Breast epithelium (tissue), 4 donors: ENCODE measurements at places on chromosomes 4 and X. TPM values are rescaled to one million over a fixed set of nuclear protein-coding genes. Genes with fewer than 3 reads are reported as not detected.
A peak's percentile ranks its signal among the peaks of the same experiment; 100 is the strongest.

DNA sequence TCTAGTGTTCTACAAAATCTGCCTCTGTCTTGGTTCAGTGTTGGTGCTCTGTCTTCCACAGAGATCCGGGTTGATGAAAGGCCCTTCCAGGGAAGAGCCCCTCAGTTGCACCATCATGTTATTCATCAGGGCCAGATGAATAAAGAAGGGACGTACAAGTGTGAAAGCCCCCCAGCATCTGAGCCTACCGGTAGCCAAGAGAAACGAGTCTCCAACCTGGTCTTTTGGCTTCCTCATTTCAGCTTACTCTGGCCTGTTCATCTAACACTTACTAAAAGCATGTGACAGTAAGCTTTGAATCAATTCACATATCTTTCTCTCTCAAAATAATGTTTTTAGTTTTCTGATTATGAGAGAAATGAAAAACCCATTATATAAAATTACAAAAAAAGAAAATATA, 19.2 kb downstream of the MEPE start:
- DNase-seq = no peak
- H3K36me3 ChIP-seq = no peaks in the 10 kb centered on the region
- no peaks in the 10 kb centered on the region for H3K4me1 ChIP-seq
- H3K4me3 ChIP-seq = no peak overlapping the region
- H3K27me3 ChIP-seq = no peaks in the 10 kb centered on the region

- H3K36me3 ChIP-seq = no peaks in the 10 kb centered on the region
- H3K4me1 ChIP-seq = no peaks in the 10 kb centered on the region
- no peak overlapping the region for H3K4me3 ChIP-seq
- H3K27ac ChIP-seq = no peak overlapping the region
- DNase-seq = no peak
- no peaks in the 10 kb centered on the region for H3K27me3 ChIP-seq
These were observed 1491.6 kb downstream of the TECRL start for GRCh38 chr4:62917649-62918048.

Gene MAOB
- total RNA-seq = 43.7 TPM

DNA sequence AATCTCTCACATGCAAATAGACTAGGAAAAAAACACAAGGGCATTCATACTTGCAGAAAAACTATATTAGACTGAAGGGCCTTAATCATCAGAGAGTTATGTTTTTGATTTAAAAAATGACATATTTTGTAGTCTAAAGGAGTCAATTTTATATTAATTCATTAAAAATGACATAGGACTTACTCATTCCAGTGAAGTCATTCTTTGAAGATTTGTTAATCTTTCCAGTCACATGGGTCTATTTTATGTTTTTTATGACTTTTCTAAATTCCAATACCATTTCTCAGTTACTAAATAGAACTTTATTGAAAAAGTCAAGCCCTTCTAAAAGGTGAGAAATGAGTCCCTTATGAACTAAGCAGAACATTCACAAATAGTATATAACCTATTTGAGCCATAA, 743.8 kb upstream of the INTU start:
- no peak overlapping the region for H3K27ac ChIP-seq
- H3K27me3 ChIP-seq = no peaks in the 10 kb centered on the region
- no peaks in the 10 kb centered on the region for H3K36me3 ChIP-seq
- no peak overlapping the region for H3K4me3 ChIP-seq
- DNase-seq = no peak
- no peaks in the 10 kb centered on the region for H3K4me1 ChIP-seq

- no peak overlapping the region for H3K27ac ChIP-seq
- no peaks in the 10 kb centered on the region for H3K36me3 ChIP-seq
- no peak overlapping the region for H3K4me3 ChIP-seq
- no peak for DNase-seq
These were observed 8.3 kb downstream of the SLITRK2 start for GRCh38 chrX:145825896-145826295.

Gene S100G
- total RNA-seq = not detected

DNA sequence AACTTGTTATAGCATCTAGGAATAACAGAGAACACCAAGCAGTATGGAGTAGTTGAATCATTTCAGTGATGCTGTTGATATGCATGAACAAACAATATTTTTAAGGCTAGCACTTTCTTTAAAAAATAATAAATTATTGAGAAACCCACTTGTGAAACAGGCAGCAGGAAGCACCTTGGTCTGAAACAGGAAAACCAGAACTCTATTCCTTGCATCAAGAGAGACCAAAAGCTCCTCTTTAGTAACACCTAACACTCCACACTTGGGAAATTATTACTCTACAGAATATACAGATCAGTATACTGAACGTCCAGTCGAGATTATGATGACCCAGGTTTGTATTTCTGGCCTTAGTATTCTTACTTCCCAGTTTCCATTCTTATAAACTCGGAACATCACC, 129.0 kb downstream of the ARAP2 start:
- H3K27ac ChIP-seq = no peak overlapping the region
- H3K27me3 ChIP-seq = no peaks in the 10 kb centered on the region

GRCh38 chr4:184267673-184268583, 50.3 kb upstream of the ENPP6 start:
- H3K27me3 ChIP-seq = no peaks in the 10 kb centered on the region
- peak overlapping the region; percentile 34 for H3K4me3 ChIP-seq
- peak overlapping the region; percentile 30 for H3K27ac ChIP-seq
- DNase-seq = no peak
- no peaks in the 10 kb centered on the region for H3K4me1 ChIP-seq

- H3K36me3 ChIP-seq = no peaks in the 10 kb centered on the region
- H3K27me3 ChIP-seq = no peaks in the 10 kb centered on the region
- H3K4me3 ChIP-seq = no peak overlapping the region
- DNase-seq = no peak
- H3K4me1 ChIP-seq = no peaks in the 10 kb centered on the region
These were observed 148.5 kb downstream of the FAM13A start for GRCh38 chr4:88908521-88908920.

GRCh38 chr4:142856576-142856975, 10.5 kb upstream of the INPP4B start:
- DNase-seq = no peak
- no peaks in the 10 kb centered on the region for H3K36me3 ChIP-seq
- no peaks in the 10 kb centered on the region for H3K4me1 ChIP-seq
- no peak overlapping the region for H3K27ac ChIP-seq
- H3K27me3 ChIP-seq = no peaks in the 10 kb centered on the region
- H3K4me3 ChIP-seq = no peak overlapping the region

- no peak for DNase-seq
- H3K27me3 ChIP-seq = peaks cover 6% of the 10 kb centered on the region
- H3K36me3 ChIP-seq = no peaks in the 10 kb centered on the region
- no peak overlapping the region for H3K27ac ChIP-seq
- H3K4me3 ChIP-seq = no peak overlapping the region
- H3K4me1 ChIP-seq = no peaks in the 10 kb centered on the region
These were observed 962.5 kb downstream of the RPA4 start for GRCh38 chrX:97846228-97846627.

Gene CFAP99
- 2.0 TPM for total RNA-seq

- H3K4me3 ChIP-seq = no peak overlapping the region
- no peaks in the 10 kb centered on the region for H3K27me3 ChIP-seq
- no peak for DNase-seq
- H3K36me3 ChIP-seq = no peaks in the 10 kb centered on the region
- H3K27ac ChIP-seq = no peak overlapping the region
These were observed 26.5 kb upstream of the ATP8A1 start for GRCh38 chr4:42683393-42683792.

Gene GUCY1A1
- total RNA-seq = 75.8 TPM

DNA sequence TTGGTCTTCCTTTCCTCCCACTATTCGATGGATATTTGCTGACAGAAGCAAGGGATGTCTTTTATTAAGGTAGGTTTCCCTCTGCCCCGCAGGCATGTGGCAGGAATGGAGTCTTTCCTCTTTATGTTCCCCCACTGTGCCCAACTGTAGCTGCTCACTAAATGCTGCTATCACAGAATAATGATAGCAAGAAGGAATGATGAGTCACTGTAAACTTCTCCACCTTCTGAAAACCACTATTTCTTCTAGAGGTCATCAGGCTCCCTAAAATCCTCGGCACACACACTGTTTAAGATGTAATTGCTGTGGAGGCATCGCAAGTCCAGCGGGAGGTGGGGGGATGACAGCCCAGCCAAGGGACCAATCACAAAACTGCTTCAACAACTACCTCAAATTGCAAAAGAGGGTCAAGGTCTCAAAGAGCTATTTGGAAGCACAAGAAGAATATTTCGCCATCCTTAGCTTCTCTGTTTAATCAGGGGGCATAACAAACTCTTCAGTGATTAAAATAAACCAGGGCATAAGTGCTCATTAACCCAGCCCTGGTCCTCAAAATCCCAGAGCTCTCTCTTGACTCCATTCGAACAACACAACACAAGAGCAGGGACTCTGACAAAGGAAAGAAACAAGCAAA, 13.9 kb downstream of the QDPR start:
- no peak overlapping the region for H3K4me3 ChIP-seq
- H3K4me1 ChIP-seq = no peaks in the 10 kb centered on the region
- no peaks in the 10 kb centered on the region for H3K27me3 ChIP-seq
- DNase-seq = no peak
- no peak overlapping the region for H3K27ac ChIP-seq
- peaks cover 13% of the 10 kb centered on the region for H3K36me3 ChIP-seq

GRCh38 chr4:184376126-184376838, 98.1 kb downstream of the IRF2 start:
- no peaks in the 10 kb centered on the region for H3K27me3 ChIP-seq
- H3K4me1 ChIP-seq = no peaks in the 10 kb centered on the region
- H3K27ac ChIP-seq = no peak overlapping the region
- no peaks in the 10 kb centered on the region for H3K36me3 ChIP-seq
- no peak overlapping the region for H3K4me3 ChIP-seq

Gene HSFX2
- total RNA-seq = 0.98 TPM

DNA sequence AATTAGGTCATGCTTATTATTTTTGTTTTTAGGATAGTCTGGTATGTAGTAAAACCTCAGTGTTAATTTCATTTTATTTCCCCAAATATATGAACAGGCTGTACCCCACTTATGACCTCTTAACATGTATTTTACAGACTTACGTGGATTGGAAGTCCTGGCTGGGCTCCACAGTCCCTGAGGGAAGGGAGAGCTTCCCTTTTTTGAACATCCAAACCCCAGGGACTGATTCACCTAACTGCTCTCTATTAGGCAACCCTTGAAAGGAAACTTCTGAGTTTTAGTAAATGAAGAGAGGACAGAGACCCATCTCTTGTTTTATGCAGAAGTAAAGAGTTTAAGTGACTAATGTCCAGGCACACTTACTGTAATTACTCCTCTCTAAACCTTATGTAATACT, 233.1 kb upstream of the SPRY1 start:
- H3K36me3 ChIP-seq = no peaks in the 10 kb centered on the region
- no peak overlapping the region for H3K4me3 ChIP-seq
- H3K4me1 ChIP-seq = no peaks in the 10 kb centered on the region
- no peak for DNase-seq

GRCh38 chrX:43211570-43211969, 433.6 kb upstream of the PPP1R2C start:
- no peak overlapping the region for H3K27ac ChIP-seq
- DNase-seq = no peak
- no peak overlapping the region for H3K4me3 ChIP-seq

Gene EREG
- 7.6 TPM for total RNA-seq

DNA sequence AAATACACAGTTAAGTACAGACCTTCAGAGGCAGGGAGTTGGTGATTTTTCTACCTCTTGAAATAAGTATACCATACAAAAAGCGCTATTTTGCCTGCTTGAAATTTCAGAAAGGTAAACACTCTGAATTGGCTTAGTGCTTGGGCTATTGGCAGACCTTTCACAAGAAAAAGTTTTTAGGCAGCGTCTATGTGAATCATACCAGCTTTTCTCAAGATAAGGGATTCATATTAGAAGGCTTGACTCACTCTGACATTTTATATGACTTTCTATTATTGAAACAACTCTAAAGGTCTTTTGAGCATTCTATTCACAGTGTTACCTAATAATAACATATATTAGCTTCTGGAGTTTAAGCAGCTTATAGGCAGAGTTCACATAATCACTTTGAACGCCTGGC, 286.4 kb upstream of the FAT1 start:
- H3K36me3 ChIP-seq = no peaks in the 10 kb centered on the region
- H3K27ac ChIP-seq = no peak overlapping the region
- no peak for DNase-seq
- no peaks in the 10 kb centered on the region for H3K27me3 ChIP-seq

DNA sequence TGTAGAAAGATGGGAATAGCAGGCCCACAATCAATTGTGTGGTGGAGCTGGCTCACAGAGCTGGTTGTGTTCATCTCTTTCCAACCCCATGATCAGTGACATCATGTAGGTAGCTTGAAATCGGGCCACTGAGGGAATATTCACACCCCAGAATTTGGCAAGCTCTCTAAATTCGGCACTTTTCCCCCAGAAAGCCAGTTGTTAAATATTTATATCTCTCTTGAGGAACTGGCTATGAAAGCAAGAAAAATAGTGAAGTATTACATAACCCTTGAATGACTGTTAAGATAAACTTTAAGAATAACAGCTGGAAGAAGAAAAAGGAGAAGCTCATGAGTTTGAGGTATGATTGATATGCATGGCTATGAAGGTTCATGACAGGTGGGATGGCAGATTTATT, 38.9 kb downstream of the GPRIN3 start:
- H3K4me3 ChIP-seq = no peak overlapping the region
- H3K27me3 ChIP-seq = no peaks in the 10 kb centered on the region
- no peaks in the 10 kb centered on the region for H3K4me1 ChIP-seq
- DNase-seq = no peak
- no peaks in the 10 kb centered on the region for H3K36me3 ChIP-seq

DNA sequence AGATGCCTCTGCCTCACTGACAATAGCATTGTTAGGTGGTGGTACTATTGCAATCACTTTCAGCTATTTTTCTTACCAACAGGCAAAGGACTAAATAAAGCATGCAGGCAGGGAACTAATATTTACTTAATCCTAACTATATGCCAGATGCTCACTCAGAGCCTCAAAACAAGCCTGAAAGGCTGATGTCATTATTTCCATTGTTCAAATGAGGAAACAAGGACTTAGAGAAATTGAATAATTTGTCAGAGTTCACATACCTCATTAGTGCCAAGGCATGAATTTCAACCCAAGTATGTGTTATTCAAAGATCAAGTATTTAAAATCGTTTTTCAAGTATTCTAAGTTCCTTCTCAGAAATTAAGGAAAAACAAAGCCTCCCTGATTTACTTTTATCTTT, 374.9 kb upstream of the TECRL start:
- no peak overlapping the region for H3K4me3 ChIP-seq
- H3K27me3 ChIP-seq = no peaks in the 10 kb centered on the region
- no peaks in the 10 kb centered on the region for H3K36me3 ChIP-seq
- H3K4me1 ChIP-seq = no peaks in the 10 kb centered on the region
- DNase-seq = no peak
- H3K27ac ChIP-seq = no peak overlapping the region

Gene SYTL5
- total RNA-seq = 3.9 TPM
